Stimulated activated CD4-positive, alpha-beta T cell treated with anti-CD3 and anti-CD28 coated beads, Interleukin-15, amount 100 ng/mL, for 24 hours (primary cell): ENCODE measurements at places on chromosomes 7 and 10.

GRCh38 chr10:71751515-71752224 is 21.6 kb downstream of the VSIR start:
- DNase-seq: no peak

DNA sequence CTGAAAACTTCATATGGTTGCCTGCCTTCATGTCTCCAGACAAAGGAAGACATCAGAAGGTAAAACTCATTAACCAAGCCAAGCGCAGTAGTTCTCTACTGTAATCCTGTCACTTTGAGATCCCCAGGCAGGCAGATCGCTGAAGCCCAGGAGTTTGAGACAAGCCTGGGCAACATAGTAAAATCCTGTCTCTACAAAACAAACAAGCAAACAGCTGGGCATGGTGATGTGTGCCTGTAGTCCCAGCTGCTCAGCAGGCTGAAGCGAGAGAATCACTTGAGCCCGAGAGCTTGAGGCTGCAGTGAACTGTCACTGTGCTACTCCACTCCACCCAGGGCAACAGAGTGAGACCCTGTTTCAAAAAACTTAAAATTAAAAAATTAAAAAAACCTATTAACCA is 467.4 kb upstream of the SORCS1 start:
- DNase-seq: no peak

DNA sequence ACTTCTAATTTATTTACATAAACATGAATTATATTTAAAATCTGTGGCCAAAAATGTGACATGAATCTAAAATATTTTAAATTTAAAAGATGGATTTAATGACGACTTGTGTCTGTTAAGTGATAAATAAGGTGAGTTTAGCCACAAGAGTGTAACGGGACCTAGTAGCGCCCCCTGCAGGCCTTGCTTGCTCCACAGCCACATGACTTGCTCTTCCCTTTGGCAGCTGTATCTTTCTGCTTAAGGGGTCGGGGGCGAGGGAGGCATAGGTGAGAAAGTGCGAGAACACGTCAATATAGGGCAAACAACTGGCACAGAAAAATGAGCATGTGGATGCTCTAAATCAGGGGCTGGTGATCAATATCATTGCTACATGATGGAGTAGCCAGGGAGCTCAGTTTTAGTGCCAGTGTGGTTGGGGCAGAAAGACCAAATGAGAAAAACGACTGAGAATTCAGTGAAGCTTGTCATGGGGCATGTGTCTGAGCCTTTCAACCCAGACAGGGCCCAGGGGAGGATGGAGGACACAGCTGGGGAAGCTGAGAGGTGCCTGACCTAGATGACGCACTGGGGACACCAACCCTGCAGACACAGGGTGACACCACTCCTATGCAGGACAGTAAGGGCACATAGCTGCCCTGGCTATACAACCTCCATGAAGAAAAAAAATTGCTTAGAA is 49.8 kb downstream of the PAXIP1 start:
- DNase-seq: peak; percentile 77

DNA sequence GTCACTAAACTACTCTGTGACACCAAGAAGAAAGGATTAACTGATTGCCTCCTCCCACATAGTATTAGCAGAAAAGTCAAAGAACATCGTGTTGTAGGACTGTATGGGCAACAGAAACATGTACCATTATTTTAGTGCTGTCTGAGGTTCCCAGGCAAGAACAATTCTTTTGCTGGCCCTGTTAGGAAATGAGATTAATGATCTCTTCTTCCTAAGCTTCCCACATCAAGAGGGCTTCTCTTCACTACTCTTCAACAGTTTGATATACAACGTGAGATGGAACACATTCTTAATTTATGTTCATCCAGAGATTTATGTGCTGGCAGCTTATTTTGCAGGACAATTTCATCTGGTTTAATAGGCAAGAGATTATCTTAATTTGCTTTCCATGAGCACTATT is 219.6 kb downstream of the DOCK4 start:
- no peak for DNase-seq

- DNase-seq: no peak
Observed at GRCh38 chr7:22442187-22442881, 57.7 kb downstream of the STEAP1B start.

GRCh38 chr7:11332865-11333228 is 359.2 kb downstream of the PHF14 start:
- no peak for DNase-seq

DNA sequence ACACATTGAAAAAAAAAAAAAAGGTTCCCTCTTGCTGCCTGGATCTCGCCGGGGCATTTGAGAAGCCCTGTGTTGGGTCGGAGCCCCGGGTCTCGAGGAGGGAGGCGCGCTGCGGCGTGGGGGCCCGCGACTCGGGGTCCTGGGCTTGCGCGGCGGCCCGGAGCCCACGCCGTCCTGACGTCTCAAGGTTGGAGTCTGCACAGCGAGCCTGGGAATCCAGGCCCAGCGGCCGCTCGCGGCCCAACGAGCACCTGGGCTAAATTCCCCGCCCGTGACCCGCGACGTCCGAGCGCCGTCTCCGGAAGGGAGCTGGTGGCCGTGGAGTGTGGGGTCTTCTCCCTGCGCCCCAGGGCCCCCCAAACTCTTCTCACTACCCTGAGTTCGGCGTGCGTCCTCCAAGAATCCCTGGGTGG is 1.4 kb upstream of the CTBP2 start:
- DNase-seq: no peak

DNA sequence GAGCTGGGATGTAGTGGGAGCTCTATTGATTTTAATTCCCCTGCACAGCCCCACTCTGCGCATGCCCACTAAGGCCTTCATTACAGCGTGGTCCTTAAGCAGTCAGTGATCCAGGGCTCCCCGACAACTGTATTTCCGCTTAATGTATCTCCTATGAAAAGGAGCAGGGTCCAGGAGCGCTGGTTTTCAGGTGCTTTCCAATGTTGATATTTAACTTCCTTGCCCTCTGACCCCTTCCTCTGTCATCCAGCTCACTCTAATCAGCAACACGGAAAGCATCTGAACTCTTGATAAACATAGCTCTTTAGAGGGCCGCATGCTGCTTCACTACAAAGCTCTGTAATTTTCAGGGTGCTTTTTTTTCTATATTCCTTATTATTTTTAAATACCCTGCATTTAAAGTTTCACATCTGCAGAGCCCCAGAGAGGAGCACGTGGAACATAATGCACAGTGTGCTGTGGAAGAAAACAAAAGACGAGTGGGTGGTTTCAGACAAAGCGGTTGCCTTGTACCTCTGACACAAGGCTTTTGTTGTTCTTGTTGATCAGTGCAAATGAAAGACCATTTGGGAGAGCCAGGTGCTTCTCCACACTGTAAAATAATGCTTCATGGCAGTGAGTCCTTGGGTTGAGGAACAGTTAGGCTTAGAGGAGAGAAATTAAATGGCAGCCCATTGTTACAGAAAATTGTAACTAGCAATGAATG is 465.9 kb upstream of the CELF2 start:
- DNase-seq: no peak

DNA sequence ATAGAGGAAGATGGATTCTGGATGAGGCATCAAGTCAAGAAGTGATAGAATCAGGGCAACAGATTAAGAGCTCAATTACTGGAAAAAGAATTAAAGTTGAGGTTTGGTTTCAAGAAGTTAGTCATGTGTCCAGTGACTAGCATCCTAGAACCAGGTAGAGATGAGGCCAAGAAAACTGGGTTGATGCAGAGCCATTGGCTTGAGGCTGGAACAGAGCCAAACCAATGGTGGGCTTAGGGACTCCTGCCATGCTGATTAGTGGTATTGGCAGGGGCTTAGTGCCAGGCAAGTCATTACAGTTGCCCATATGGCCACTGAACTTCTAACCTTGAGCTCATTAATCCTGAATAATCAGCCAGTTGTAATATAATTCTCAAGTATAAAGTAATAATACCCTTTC is 18.5 kb downstream of the ZNF277 start:
- no peak for DNase-seq

DNA sequence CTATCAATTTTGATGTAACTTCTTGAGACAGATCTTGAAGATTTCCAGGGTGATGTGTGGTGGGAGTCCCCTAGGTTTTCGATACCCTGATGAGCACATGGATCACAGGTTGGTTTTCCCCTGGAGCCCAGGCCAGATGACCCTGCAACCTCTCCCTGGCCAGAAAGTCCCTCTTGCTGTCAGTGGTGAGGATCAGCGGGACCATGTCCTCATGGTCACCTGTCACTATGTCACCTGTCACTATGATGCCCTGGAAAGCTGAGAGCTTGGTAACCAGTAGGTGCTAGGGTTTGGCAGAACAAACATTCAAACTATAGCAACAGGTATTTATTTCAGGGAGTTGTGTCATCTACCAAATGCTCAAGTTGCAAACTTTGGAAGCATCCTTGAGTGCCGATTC is 197.9 kb downstream of the ARHGAP12 start:
- no peak for DNase-seq

DNA sequence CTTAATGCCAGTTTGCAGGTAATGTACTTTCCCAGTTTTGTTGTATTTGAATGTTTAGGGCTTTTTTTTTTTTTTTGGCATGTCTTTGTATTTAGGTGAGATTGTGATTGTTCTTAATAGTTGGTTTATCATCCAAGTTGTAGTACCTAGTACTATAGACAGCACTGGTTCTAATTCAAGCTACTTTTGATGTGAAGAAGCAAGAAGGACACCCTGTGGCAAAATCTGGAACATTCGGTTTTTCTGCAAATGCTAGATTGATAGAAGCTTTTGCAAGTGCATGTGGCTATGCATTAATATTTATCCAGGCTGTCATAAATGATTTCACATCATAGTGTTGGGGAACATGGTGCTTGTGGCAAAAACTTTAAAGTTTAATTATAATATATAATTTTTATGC is 248.9 kb downstream of the FOXP2 start:
- DNase-seq: no peak

- DNase-seq: no peak
Observed at GRCh38 chr10:71349406-71349805, 30.3 kb downstream of the SLC29A3 start.

DNA sequence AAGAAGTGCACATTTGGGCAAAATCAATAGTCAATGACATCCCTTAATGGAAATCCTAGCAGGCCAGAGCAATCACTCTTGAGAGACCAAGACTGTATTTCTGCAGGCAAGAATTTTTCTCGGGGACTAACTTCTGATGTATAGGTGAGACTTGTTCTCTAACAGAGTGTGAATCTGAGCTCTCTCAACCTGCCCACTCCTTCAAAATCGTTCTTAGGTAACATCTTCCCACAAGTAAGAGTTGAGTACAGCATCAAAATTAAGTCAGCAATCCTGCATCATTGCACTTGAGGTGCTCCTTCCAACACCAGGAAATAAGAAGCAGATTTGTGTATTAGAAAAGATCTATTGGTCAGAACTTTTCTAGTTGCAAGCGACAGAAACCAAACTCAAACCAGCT is 25.6 kb upstream of the GFRA1 start:
- DNase-seq: no peak

GRCh38 chr7:93374345-93374940 is 142.3 kb downstream of the VPS50 start:
- DNase-seq: no peak

GRCh38 chr7:96380111-96380512 is 58.2 kb upstream of the SLC25A13 start:
- no peak for DNase-seq

- DNase-seq: no peak
Observed at GRCh38 chr7:31437250-31437865, 76.5 kb upstream of the ITPRID1 start.

- DNase-seq: no peak
Observed at GRCh38 chr10:11876805-11877590, 53.8 kb downstream of the PROSER2 start.

DNA sequence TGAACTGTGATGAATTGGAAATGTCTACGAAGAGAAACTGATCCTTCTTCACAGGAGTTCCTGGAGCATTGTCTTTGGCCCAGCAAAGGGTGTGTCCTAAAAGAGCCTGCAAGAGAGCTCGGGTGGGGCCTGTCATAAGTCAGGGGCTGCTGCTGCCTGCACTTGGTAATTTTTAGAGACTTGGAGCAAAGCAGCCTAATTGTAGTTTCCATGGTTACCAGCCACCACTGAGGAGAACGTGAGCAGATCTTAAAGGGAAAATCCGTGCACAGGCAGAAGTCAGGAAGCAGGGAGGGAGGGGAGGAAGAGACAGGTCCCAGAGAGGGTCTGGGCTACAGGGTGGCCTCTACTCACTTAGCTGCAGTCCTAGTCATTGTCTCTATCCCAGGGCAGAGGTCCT is 463.6 kb downstream of the PLXNA4 start:
- DNase-seq: no peak

GRCh38 chr10:80871083-80871482 is 333.4 kb downstream of the SH2D4B start:
- no peak for DNase-seq

DNA sequence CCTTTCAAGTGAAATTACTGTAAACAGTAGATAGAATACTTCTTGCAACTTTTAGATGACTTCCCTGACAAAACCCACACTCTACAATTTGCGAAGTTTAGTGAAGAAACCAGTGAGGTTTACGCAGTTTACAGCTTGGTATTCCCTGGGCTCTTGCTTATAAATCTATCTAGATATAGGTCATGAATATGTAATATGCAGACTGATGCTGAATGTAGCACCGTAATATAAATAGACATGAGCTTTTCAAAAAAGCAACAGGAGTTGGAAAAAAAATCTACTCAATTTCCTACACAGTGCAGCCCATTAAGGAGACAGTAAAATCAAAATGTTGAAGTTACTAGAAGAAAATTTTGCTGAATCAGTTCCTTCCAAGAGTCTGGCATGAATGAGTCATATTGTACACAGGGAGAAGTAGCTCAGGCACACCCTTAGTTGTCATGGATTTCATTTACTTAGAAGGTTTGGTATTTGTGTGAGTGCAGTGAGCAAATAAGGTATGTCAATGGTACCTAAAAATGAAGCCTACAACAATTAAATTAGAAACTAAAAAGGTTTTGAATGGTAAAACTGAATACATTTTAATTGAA is 67.7 kb upstream of the NEUROD6 start:
- DNase-seq: no peak

DNA sequence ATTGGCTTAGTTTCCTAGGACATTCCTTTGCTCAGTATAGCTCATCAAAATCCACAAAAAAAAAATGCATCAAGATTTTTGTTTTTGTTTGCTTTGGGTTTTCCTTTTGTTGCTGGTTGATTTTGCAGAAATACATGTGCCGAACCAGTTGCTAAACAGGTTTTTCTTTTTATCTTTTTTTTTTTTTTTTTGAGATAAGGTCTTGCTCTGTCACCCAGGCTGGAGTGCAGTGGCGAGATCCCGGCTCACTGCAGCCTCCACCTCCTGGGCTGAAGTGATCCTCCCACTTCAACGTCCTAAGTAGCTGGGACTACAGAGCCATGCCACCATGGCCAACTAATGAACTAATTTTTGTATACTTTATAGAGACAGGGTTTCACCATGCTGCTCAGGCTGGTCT is 8.3 kb downstream of the CSTF2T start:
- no peak for DNase-seq

- no peak for DNase-seq
Observed at GRCh38 chr7:35004531-35005095, 32.7 kb downstream of the DPY19L1 start.

GRCh38 chr10:71077796-71078453 is 134.4 kb upstream of the UNC5B start:
- DNase-seq: no peak

GRCh38 chr10:64535131-64535867 is 1014.1 kb downstream of the REEP3 start:
- no peak for DNase-seq
